Stimulated activated CD4-positive, alpha-beta T cell treated with anti-CD3 and anti-CD28 coated beads, Interleukin-4, amount 100 ng/mL, for 1 hour (primary cell): ENCODE measurements at places on chromosomes 2 and 18.
A peak's percentile ranks its signal among the peaks of the same experiment; 100 is the strongest.

- no peak for DNase-seq
Measured at GRCh38 chr2:47666332-47666731, 116.6 kb upstream of the MSH6 start.

DNA sequence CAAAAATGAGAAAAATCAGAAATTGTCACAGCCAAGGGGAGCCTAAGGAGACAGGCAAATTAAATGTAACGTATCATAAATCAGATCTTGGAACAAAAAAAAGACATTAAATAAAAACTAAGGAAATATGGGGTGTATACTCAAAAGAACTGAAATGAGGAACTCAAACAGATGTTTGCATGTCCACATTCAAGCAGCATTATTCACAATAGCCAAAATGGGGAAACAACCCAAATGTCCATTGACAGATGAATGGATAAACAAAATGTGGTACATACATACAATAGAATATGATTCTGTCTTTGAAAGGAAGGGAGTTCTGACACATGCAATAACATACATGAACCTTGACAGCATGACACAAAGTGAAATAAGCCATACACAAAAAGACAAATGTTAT is 155.8 kb upstream of the KLF7 start:
- no peak for DNase-seq

DNA sequence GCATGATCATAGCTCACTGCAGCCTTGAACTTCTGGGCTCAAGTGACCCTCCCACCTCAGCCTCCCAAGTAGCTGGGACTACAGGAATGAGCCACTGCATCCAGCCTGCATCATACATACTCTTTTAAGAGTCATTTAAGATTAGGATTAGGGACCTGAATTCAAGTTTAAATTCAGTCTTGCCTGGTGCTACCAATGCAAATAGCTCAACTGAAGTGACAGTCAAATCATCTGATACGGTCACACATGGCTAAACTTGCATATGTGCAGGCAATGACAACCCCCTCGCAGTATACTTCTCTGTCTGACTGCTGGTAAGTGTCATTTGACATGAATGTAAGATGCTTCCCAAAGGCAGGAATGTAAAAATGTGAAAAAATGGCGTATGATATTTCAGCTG is 31.8 kb upstream of the TMEM131 start:
- no peak for DNase-seq

DNA sequence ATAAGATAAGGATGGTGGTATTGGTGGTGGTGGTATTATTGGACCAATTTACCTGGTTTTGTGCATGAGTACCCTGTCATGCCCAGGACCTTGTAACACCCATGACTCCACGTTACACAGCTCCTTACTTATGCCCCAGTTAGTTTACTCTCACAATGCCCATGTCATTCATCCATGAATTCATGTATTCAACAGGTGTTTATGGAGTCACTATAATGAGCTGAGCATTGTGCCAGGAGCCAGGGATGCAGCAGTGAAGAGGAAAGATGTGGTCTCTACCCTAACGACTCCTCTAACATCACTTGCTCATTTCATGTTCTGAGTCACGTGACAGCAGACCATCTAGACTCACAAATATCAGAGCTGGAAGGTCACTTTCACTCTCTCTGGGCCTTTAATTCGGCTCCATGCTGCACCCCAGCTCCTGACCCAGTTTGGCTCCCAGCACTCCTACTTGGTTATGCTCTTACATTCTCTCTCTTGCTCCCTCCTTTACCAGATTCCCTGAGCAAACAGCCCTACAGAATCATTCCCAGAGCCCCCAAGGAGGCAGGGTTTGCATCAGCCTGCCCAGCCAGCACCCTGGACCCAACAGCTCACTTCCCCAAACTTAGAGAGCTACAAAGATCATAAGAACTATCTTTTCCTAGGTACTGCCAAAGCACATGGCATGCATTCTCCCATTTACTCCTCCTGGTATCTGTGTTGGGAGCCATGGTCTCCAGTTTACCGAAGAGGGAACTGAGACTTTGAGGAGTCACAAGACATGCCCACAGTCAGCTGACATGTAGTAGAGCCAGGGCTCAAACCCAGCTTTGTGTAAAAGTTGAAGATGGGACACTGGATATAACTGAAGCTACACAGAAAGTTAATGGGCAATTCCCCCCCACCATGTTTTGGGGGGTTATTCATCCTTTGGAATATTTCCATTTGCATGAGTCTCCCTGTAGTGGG is 449.9 kb downstream of the LRATD1 start:
- DNase-seq: no peak

DNA sequence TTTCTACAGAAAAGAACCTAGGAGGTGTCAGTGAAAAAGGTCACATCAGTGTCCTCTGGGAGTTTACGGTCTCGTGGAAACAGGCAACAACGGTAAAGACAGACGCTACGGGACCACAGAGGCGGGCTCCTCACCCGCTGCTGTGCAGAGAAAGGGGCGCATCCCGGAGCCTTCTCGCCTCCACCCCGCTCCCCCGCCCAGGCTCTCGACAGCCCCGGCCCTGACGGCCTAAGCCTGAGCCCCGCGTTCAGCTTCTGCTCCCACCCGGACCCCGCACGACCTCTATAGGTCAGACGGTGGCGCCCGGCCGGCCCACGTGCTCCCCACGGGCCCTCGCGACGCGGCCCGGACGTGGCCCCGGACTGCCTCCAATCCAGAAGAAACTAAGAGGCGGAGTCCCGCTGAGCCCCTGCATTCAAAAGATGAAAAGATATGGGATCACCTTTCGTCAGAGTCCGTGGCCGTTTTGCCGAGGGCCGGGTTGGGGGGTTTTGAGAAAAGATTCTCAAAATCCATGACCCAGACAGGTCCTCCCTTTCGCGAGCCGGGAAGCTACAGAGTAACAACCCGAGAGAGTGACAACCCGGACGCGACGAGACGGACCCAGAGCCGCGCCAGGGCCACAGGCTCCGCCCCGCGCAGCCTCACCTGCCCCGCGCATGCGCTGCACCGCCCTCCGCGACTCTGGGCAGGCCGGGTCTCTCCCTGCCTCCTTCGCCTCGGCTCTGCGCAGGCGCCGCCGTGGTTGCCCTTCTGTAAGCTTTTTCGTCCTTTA is at the start of gene ZC3H8:
Gene ZC3H8, minus strand, starts transcription at position 577 of the 775 bp plus-strand sequence. Its CDS starts 61 bp downstream, at position 516.
- peak; percentile 97 for DNase-seq
